Aorta (tissue), 5 donors: ENCODE measurements at places on chromosomes 4 and X. TPM values are rescaled to one million over a fixed set of nuclear protein-coding genes. Genes with fewer than 3 reads are reported as not detected.
A peak's percentile ranks its signal among the peaks of the same experiment; 100 is the strongest.

- no peak for DNase-seq
- H3K27ac ChIP-seq, result no peak overlapping the region
- H3K4me3 ChIP-seq, result no peak overlapping the region
- no peaks in the 10 kb centered on the region for H3K27me3 ChIP-seq
- no peaks in the 10 kb centered on the region for H3K36me3 ChIP-seq
- H3K4me1 ChIP-seq, result no peaks in the 10 kb centered on the region
Measured at GRCh38 chrX:20001588-20001987, 10.7 kb upstream of the BCLAF3 start.

- no peak overlapping the region for H3K4me3 ChIP-seq
- DNase-seq, result no peak
- H3K36me3 ChIP-seq, result no peaks in the 10 kb centered on the region
- no peaks in the 10 kb centered on the region for H3K27me3 ChIP-seq
Measured at GRCh38 chrX:125378205-125378604, 58.5 kb downstream of the TEX13C start.

- no peaks in the 10 kb centered on the region for H3K4me1 ChIP-seq
- DNase-seq, result no peak
- no peaks in the 10 kb centered on the region for H3K36me3 ChIP-seq
- no peaks in the 10 kb centered on the region for H3K27me3 ChIP-seq
- H3K27ac ChIP-seq, result no peak overlapping the region
Measured at GRCh38 chr4:83767067-83767466, 231.2 kb downstream of the GPAT3 start.

KCND1 gene
- 4.8 TPM for total RNA-seq

ANOS1 gene
- 12.1 TPM for total RNA-seq

DNA sequence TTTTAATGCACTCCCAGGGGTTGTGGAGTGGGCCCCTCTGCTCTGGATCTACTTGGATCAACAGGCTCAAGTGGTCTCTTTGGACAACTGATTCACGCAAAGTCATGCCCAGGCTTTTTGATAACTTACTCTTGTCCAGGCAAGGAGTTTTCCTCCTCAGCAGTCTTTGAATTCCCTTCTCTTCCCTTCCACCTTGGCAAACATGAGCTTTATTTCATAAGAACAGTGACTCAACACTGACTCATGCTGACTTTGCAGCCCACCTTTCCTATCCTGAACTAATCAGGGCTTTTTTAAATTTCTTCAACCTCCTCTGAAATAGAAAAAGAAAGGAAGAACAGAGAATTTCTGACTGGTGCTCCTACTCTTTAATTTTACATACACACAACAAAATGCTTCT lies 132.1 kb upstream of the LDB2 start:
- H3K27me3 ChIP-seq, result no peaks in the 10 kb centered on the region
- peaks cover 2% of the 10 kb centered on the region for H3K4me1 ChIP-seq
- no peak overlapping the region for H3K4me3 ChIP-seq
- H3K27ac ChIP-seq, result no peak overlapping the region
- no peak for DNase-seq
- H3K36me3 ChIP-seq, result no peaks in the 10 kb centered on the region

GRCh38 chrX:2502120-2502667 lies 1.4 kb upstream of the DHRSX start:
- H3K4me3 ChIP-seq, result no peak overlapping the region
- DNase-seq, result peak; percentile 34
- no peaks in the 10 kb centered on the region for H3K4me1 ChIP-seq

- H3K27ac ChIP-seq, result no peak overlapping the region
- no peaks in the 10 kb centered on the region for H3K36me3 ChIP-seq
- no peak overlapping the region for H3K4me3 ChIP-seq
- H3K4me1 ChIP-seq, result no peaks in the 10 kb centered on the region
- DNase-seq, result no peak
Measured at GRCh38 chr4:62822306-62822705, 1586.9 kb downstream of the TECRL start.

- no peak overlapping the region for H3K4me3 ChIP-seq
- H3K4me1 ChIP-seq, result no peaks in the 10 kb centered on the region
- DNase-seq, result no peak
Measured at GRCh38 chr4:151563194-151563593, 154.2 kb downstream of the FHIP1A start.

MAP3K15 gene
- total RNA-seq, result not detected

- H3K27me3 ChIP-seq, result no peaks in the 10 kb centered on the region
- no peak overlapping the region for H3K27ac ChIP-seq
- peak; percentile 65 for DNase-seq
Measured at GRCh38 chr4:3266076-3266475, 17.1 kb downstream of the MSANTD1 start.

DNA sequence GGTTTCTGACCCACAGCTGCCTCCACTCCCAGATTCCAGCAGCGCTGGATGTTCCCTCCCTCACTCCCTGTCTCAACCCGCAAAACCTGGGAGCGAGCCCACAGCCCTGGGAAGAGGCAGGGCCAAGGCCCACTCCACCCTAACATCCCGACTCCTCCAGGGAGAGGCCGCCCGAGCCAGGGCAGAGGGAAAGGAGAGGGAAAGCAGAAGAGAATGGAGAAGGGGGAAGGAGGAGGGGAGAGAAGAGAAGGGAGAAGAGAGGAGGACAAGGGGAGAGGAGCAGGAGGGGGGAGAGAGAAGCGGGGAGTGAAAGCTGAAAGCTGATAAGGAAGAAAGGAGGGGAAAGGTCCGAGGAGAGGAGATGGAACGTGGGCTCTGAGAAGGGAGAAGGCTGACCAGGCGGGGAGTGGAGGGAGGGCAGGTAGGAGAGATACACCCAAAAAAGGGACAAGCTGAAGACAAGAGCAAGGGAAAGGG lies 120.2 kb upstream of the PJA1 start:
- no peaks in the 10 kb centered on the region for H3K4me1 ChIP-seq
- no peaks in the 10 kb centered on the region for H3K27me3 ChIP-seq
- no peaks in the 10 kb centered on the region for H3K36me3 ChIP-seq
- peak overlapping the region; percentile 14 for H3K4me3 ChIP-seq

DNA sequence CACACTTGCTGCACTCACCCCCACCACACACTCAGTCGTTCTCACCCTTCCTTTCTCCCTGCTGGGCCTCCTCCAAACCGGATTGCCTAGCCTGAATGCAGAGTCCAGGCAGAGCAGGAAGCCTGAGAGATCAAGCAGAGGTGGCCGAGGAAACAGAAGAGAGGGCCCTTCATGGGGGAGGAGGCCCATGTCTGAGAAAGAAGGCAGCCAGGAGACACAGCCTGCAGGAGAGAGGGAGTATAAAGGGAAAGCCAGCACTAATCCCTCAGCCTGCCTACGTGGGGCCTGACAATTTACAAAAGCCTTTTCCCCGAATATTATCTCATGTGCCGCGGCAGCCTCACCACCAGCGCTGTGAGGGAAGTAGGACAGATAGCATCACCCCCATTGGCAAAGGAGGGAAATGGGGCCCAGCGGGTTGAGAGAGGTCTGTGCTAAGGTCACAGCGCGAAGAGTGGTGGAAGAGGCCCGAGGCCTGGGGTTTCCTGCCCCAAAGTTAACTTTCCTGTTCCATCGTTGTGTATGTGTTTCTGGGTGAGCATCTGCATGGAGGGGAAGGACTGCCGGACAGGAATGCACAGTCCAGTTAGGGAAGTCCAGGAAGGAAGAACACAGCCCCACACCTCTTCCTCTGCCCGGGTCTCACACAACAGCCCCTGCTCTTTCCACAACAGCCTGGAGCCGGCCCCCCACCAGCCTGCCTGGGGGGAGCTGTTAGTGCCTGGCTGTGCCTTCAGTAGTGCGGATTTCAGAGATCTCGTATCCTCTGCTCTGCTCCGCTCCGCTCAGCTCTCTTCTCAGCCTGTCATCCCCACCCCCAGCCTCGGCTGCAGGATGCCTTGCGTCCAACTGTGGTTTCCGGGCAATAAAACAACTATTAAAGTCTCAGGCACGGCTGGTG lies 50.9 kb upstream of the BCOR start:
- H3K27ac ChIP-seq, result no peak overlapping the region
- H3K36me3 ChIP-seq, result no peaks in the 10 kb centered on the region
- DNase-seq, result no peak
- no peaks in the 10 kb centered on the region for H3K27me3 ChIP-seq

DNA sequence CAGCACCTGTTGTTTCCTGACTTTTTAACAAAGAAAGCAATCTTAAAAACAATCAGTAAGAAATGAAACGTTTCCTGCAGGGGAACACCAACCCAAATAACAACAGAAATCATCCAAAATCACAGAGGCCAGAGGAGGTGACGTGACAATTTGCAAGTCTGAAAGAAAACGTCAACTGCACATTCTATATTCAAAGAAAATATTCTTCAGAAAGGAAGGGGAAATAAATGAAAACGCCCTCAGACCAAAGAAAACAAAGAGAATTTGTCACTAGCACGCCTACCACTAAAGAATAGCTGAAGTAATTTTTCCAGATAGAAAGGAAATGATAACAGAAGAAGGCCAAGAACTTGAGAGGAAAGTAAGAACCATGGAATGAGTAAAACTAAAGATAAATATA lies 74.4 kb downstream of the CASP3 start:
- no peak overlapping the region for H3K27ac ChIP-seq
- no peak for DNase-seq
- H3K36me3 ChIP-seq, result no peaks in the 10 kb centered on the region
- H3K4me3 ChIP-seq, result no peak overlapping the region
- no peaks in the 10 kb centered on the region for H3K4me1 ChIP-seq

DNA sequence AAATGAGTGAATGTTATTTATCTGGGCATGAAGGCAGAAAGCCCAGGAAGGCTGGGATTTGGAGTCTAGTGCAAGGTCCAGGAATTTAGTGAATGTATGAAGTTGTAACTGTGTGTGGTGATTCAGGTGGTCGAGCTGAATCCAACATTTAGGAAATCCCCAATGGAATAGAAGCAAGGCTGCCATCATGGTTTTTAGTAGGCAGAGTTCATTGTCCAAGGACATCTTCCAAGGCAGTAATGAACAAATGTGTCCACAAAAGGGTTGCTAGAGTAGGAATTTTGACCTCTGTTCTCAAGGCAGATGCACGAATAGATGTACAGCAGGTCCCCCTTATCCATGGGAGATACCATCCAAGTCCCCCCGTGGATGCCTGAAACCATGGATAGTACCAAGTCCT lies 42.9 kb upstream of the ACSL1 start:
- H3K27me3 ChIP-seq, result no peaks in the 10 kb centered on the region
- DNase-seq, result no peak
- no peak overlapping the region for H3K4me3 ChIP-seq
- H3K27ac ChIP-seq, result no peak overlapping the region

DKK2 gene
- 2.5 TPM for total RNA-seq

HTRA3 gene
- 31.8 TPM for total RNA-seq

DNA sequence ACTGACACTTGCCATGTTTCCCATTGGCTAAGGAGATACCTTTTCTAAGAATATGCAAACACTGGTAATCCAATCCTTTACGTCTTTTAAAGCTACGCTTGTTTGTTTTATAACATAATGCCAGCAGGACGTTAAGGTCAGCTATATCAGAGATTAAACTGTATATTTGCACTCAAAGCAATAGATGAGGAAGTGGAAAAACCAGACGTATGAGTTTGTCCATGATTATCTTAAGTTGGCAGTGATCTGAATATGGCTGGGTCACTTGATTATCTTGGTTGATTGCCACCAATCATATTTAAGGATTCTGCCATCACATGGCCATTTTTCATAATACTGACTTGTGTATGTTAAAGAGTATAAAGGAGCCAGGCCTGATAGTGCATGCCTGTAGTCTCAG lies 19.4 kb downstream of the TMSB4X start:
- H3K4me1 ChIP-seq, result no peaks in the 10 kb centered on the region
- H3K36me3 ChIP-seq, result no peaks in the 10 kb centered on the region
- H3K27me3 ChIP-seq, result no peaks in the 10 kb centered on the region
- DNase-seq, result no peak

P2RY10 gene
- total RNA-seq, result 0.75 TPM

GRCh38 chr4:21742326-21742725 lies 206.2 kb downstream of the KCNIP4 start:
- no peaks in the 10 kb centered on the region for H3K27me3 ChIP-seq
- H3K36me3 ChIP-seq, result no peaks in the 10 kb centered on the region
- no peaks in the 10 kb centered on the region for H3K4me1 ChIP-seq

GPR119 gene
- total RNA-seq, result not detected

UXT gene
- total RNA-seq, result 74.9 TPM

DNA sequence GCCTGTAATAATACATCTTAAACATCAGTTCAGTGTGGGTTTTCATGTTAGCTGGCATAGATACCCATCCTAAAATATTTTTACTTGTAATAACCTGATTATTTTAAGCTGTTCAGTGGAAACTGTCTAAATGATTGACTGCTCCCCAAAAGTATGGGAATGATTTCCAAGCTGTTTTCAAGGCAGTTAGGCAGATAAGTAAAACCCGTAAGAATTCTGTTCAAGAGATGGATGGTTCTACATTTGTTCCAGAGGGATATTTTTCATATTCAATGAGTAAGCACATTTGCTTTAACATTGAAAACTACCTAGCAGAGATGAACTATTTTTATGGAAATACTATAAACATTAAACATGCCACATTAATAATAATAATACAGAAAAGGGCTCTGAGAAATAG lies 161.1 kb downstream of the UNC5C start:
- H3K4me1 ChIP-seq, result no peaks in the 10 kb centered on the region
- H3K36me3 ChIP-seq, result no peaks in the 10 kb centered on the region
- no peak for DNase-seq
- no peak overlapping the region for H3K4me3 ChIP-seq
- H3K27me3 ChIP-seq, result no peaks in the 10 kb centered on the region
- no peak overlapping the region for H3K27ac ChIP-seq

SPANXA1 gene
- total RNA-seq, result not detected

GRCh38 chrX:48540028-48540375 lies 488 bp downstream of the TBC1D25 start:
- no peak overlapping the region for H3K4me3 ChIP-seq
- DNase-seq, result no peak
- H3K27me3 ChIP-seq, result no peaks in the 10 kb centered on the region
- no peaks in the 10 kb centered on the region for H3K36me3 ChIP-seq
- no peaks in the 10 kb centered on the region for H3K4me1 ChIP-seq
- no peak overlapping the region for H3K27ac ChIP-seq

DNA sequence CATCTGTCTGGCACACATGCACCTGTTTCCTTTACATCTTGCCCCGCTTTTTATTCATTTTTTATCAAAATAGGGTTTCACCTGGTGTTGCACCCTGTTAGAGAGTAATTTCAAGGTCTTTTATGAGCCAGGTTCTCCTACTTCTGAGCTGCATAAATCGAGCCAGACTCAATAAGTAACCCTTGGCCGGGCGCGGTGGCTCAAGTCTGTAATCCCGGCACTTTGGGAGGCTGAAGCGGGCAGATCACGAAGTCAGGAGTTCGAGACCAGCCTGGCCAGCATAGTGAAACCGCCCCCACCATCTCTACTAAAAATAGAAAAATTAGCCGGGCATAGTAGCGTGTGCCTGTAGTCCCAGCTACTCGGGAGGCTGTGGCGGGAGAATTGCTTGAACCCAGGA lies 1.0 kb upstream of the PPP2R3B start:
- DNase-seq, result peak; percentile 47
- H3K4me1 ChIP-seq, result no peaks in the 10 kb centered on the region
- H3K27ac ChIP-seq, result no peak overlapping the region
- no peaks in the 10 kb centered on the region for H3K27me3 ChIP-seq
- H3K36me3 ChIP-seq, result no peaks in the 10 kb centered on the region

GRCh38 chr4:56892691-56893090 lies 15.0 kb upstream of the REST start:
- no peak overlapping the region for H3K4me3 ChIP-seq
- DNase-seq, result no peak
- H3K4me1 ChIP-seq, result no peaks in the 10 kb centered on the region

GRCh38 chrX:102599951-102600579 lies 750 bp downstream of the ARMCX5 start:
- H3K27me3 ChIP-seq, result no peaks in the 10 kb centered on the region
- no peaks in the 10 kb centered on the region for H3K4me1 ChIP-seq
- DNase-seq, result no peak
- no peaks in the 10 kb centered on the region for H3K36me3 ChIP-seq
- H3K27ac ChIP-seq, result peak overlapping the region; percentile 97

GRCh38 chrX:46446727-46447378 lies 98.4 kb downstream of the ZNF674 start:
- H3K36me3 ChIP-seq, result no peaks in the 10 kb centered on the region
- H3K4me3 ChIP-seq, result peak overlapping the region; percentile 88
